ENCODE measurements at places on chromosomes 6 and 20. TPM values are rescaled to one million over a fixed set of nuclear protein-coding genes. Genes with fewer than 3 reads are reported as not detected.

The GRIK2 gene
- total RNA-seq = 0.19 TPM

The HFE gene
- 16.8 TPM for total RNA-seq

The ZNF391 gene
- 0.56 TPM for total RNA-seq

The MCHR2 gene
- not detected for total RNA-seq

The LGSN gene
- 0.12 TPM for total RNA-seq

The RHAG gene
- not detected for total RNA-seq

The ARFRP1 gene
- total RNA-seq = 53.4 TPM

The CEP162 gene
- 4.6 TPM for total RNA-seq

The ZBTB9 gene
- 4.4 TPM for total RNA-seq

The STK38 gene
- total RNA-seq = 19.0 TPM

The CRIP3 gene
- total RNA-seq = 0.19 TPM

The USP49 gene
- 2.1 TPM for total RNA-seq

The PACRG gene
- 0.12 TPM for total RNA-seq

The BNIP5 gene
- not detected for total RNA-seq

The ESR1 gene
- 3.9 TPM for total RNA-seq

The TBX18 gene
- 31.6 TPM for total RNA-seq

The CHMP4B gene
- total RNA-seq = 38.0 TPM

The PARD6B gene
- total RNA-seq = 0.26 TPM

The SOBP gene
- total RNA-seq = 5.8 TPM

The HSPA12B gene
- 0.31 TPM for total RNA-seq

The FLRT3 gene
- 0.06 TPM for total RNA-seq

The HLA-DPB1 gene
- total RNA-seq = 20.3 TPM

The NINL gene
- total RNA-seq = 7.0 TPM

The SLC18B1 gene
- 10.4 TPM for total RNA-seq

The NMBR gene
- 0.12 TPM for total RNA-seq

The BTNL2 gene
- not detected for total RNA-seq

The PRRT1 gene
- 0.50 TPM for total RNA-seq

The ANKRD60 gene
- total RNA-seq = not detected

The SLC4A11 gene
- total RNA-seq = 0.26 TPM

The GMNN gene
- total RNA-seq = 16.1 TPM

The BMP2 gene
- 8.8 TPM for total RNA-seq

The ANKRD66 gene
- total RNA-seq = not detected

The ME1 gene
- 8.3 TPM for total RNA-seq

The ARMH2 gene
- not detected for total RNA-seq

The SLC22A1 gene
- 0.75 TPM for total RNA-seq

The FOXP4 gene
- total RNA-seq = 1.6 TPM

The MDC1 gene
- 5.1 TPM for total RNA-seq

The GDAP1L1 gene
- not detected for total RNA-seq

The SEL1L2 gene
- not detected for total RNA-seq

All from aortic smooth muscle cell (primary cell).